ENCODE measurements at places on chromosomes 2 and 18.
A peak's percentile ranks its signal among the peaks of the same experiment; 100 is the strongest.

- no peak for DNase-seq
Measured at GRCh38 chr18:10689236-10690034, 163.6 kb downstream of the NAPG start.

GRCh38 chr18:10135302-10135926 lies 221.6 kb downstream of the VAPA start:
- no peak for DNase-seq

GRCh38 chr2:239193401-239193811 lies 207.4 kb downstream of the HDAC4 start:
- no peak for DNase-seq

GRCh38 chr2:196586511-196586991 lies 53.0 kb upstream of the CCDC150 start:
- peak; percentile 25 for DNase-seq

- no peak for DNase-seq
Measured at GRCh38 chr2:136715146-136715545, 50.2 kb upstream of the THSD7B start.

- no peak for DNase-seq
Measured at GRCh38 chr2:240451791-240452461, 16.5 kb downstream of the GPC1 start.

GRCh38 chr18:365651-366050 lies 97.8 kb upstream of the THOC1 start:
- no peak for DNase-seq

- no peak for DNase-seq
Measured at GRCh38 chr2:66134138-66134701, 300.7 kb upstream of the MEIS1 start.

- peak; percentile 50 for DNase-seq
Measured at GRCh38 chr2:68766376-68766845, 31.8 kb downstream of the ARHGAP25 start.

DNA sequence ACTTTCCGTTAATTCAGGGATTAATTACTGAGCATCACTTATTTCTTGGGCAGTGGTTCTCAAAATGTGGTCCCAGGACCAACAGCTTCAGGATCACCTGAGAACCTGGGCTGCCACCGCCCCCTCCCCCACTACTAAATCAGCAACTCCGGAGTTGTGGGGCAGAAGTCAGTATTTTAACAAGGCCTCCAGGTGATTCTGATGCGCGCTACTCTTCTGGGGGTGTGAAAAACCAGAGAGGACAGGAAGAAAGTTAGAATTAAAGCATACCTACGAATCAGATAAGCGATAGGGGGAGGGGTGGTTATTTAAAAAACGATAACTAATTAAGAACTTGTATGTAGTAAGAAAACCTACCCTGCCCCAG lies 319 bp downstream of the ZSCAN30 start:
- DNase-seq: no peak

GRCh38 chr2:28683100-28683706 lies 68.4 kb upstream of the PPP1CB start:
- DNase-seq: no peak

DNA sequence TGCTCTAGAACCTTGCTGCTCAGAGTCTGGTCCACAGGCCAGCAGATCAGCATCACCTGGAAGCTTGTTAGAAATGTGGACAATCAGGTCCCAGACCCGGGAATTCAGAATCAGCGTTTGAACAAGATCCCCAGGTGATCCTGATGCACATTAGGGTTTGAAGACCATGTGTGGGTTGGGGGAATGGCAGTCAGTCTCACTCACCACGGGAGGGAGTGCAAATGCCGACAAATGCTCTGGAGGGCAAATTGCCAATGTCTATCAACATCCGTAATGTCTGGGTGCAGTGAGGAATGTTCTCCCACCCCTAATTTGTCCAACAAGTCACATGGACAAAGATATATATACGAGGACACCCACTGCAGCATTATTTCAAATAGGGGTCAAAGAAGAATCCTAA lies 34.5 kb downstream of the INPP5D start:
- DNase-seq: no peak

- DNase-seq: no peak
Measured at GRCh38 chr18:73124175-73124574, 256.4 kb upstream of the NETO1 start.

- no peak for DNase-seq
Measured at GRCh38 chr2:170455617-170456426, 259.3 kb upstream of the SP5 start.

DNA sequence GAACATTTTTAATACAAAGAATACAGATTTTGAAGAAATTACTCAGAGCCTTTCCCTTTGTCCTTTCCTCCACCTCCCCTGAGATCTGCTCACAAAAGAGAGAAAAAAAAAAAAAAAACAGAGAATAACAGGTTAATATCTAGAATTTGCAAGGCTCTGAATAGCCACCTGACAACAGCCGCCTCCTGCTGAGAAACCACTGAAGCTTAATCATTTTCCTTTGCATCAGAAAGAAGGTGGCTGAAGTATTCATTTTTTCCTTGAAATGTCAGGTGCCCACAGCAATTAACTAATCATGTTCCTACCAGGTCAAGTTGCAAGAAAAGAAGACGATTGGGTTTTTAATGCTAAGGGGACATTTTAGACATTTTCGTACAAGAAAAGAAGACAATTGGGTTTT lies 21.2 kb downstream of the CNTNAP5 start:
- no peak for DNase-seq

DNA sequence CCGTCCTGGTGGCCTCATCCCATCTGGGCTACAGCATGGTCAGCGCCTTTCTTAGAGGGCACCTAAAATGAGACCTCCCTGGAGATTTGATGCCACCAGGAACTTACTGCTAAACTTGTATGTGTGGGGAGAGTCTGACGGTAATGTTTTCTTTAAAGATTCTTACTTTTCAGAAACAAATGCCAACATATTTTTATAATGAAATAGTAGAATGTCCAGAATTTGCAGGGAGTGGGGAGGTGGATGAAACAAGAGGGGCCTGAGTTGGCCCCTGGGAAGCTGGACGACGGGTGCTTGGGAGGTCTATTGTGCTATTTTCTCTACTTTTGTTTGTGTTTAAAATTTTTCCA lies 118.8 kb upstream of the CTDP1 start:
- DNase-seq: no peak

DNA sequence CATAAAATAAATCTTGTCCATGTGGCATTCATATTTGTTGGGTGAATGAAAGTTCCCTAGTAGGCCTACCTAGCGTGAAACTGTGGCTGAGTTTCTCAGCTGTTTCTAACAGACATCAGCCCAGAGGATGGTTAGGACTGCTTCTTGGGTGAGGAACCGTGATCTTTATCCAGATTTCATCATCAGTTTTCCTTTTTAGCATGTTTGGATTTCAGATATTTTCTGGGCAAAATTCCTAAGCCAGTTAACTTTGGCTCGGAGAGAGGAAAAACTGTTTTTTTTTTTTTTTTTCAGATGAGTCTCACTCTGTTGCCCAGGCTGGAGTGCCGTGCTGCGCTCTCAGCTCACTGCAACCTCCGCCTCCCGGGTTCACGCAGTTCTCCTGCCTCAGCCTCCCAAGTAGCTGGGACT lies 53.5 kb downstream of the DGKD start:
- no peak for DNase-seq

GRCh38 chr2:126664234-126664633 lies 8.3 kb downstream of the GYPC start:
- no peak for DNase-seq

- DNase-seq: no peak
Measured at GRCh38 chr2:191863988-191864387, 17.1 kb upstream of the CAVIN2 start.

DNA sequence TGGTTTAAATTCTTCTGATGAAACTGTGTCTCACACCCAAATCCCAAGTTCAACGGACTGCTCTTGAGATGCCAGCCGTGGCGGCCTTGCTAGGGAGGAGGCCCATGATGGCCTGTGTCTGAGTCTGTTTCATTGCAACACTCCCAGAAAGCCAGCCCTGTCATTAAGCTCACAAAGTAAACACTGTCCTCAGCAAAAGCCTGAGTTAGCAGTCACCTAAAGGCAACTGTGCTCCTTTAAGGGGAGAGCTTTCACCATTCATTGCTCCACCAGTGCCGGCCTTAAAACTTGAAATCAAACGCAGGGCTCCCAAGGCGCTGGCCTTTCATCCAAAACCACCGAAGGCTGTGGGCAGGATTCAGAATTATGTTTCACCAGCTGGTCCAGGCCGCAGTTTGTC lies 42.5 kb upstream of the PPP1CB start:
- no peak for DNase-seq

- no peak for DNase-seq
Measured at GRCh38 chr2:108614043-108614545, 79.8 kb downstream of the LIMS1 start.

DNA sequence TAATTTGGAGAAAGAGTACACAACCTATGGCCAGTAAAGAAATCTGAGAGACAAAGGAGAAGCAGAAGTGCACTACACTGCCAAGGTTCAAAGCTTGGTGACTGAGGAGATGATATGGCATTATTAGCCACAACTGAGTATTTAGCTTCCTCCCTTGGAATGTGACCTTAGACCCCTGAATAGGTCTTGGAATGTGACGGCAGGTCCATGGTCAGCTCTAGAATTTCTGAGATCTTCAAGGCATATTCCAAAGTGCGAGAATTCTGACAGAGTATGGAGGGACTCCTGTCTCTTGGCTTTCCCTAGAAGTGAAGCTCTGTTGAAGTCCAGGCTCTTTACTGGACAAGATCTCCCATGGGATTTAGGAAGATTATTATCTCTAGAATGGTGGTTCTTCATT lies 130.0 kb upstream of the FN1 start:
- no peak for DNase-seq

DNA sequence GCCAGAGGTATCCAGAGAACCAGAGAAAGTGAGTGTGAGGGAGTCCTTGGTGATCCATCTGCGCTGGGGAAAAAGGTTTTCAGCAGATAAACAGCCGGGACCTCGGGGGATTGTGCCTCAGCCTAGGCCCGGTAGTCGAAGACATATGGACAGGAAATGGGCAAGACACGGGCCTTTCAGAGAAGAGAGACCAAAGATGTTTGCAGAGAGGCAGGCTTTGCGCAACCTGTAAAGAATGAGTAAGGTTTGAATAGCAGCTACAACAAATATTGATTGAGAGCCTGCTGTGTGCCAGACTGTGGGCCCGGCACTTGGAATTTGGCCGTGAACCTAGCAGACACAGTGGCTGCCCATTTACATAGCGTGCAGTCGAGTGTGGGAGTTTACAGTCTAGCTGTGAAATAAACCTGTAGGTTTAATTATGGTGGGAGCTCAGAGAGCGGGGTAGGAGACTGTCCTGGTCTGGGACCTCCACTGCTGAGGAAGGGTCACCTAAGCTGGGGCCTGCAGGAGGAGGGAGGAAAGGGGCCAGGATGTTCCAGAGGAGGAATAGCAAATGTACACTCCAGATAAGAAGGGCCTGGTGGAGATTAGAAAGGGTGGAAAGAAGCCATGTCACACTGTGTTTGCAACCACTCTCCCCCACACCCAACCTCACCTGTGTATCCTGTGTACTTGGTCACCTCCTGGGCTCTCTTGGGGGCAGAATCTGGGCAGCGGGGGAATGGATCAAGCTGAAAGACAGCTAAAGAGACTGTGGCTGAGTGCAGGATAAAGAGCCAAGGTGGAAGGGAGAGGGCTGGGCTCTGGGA lies 3.0 kb downstream of the SH2D6 start:
- DNase-seq: no peak

DNA sequence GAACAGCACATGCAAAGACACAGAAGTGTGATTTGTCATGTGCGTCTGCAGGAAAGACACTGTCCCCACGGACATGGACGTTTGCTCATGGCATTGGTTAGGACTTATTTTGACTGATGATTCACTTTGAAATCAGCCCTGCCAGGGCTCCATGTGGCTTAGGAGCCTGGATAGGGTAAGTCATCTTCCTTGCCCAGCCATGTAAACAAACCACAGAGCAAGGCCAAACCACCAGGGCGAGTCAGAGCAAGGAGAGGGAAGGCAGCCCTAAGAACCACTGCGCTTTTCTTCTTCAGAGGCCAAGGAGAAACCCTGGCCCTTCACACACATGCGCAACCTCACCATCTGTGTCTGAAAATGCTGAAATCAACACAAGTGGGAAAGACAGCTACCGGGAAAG lies 88.8 kb downstream of the GFPT1 start:
- no peak for DNase-seq

DNA sequence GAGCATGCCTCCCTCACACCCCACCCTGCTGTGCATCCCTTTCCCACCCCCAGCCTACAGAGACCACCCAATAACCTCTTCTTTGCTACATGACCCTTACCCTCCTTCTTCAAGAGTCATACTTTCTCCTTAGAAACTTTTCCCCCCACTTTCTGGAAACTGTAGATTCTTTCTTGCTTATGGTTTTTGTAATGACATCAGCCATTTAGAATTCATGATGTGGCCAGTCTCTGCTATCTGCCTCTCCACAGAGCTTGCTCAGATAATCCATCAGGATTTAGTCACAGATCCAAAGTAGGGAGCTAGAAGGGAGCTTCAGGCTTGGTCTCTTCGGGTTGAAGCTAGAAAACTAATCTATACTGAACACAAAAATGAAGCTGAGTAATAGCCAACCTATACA lies 36.5 kb downstream of the GALM start:
- no peak for DNase-seq

- DNase-seq: peak; percentile 59
Measured at GRCh38 chr18:59837586-59837985, 62.2 kb upstream of the PMAIP1 start.

GRCh38 chr2:235709969-235710879 lies 216.4 kb downstream of the AGAP1 start:
- DNase-seq: no peak

- no peak for DNase-seq
Measured at GRCh38 chr2:63027220-63027619, 23.4 kb upstream of the OTX1 start.

- DNase-seq: no peak
Measured at GRCh38 chr18:36464126-36464651, 166.7 kb downstream of the FHOD3 start.

- no peak for DNase-seq
Measured at GRCh38 chr2:195333869-195334268, 323.2 kb upstream of the SLC39A10 start.

- no peak for DNase-seq
Measured at GRCh38 chr2:219731173-219731572, 103.7 kb downstream of the SLC4A3 start.

GRCh38 chr18:55582325-55582724 lies 5.7 kb downstream of the TCF4 start:
- no peak for DNase-seq

GRCh38 chr2:132750606-132751005 lies 80.6 kb upstream of the LYPD1 start:
- DNase-seq: no peak

GRCh38 chr18:3010086-3010485 lies 2.9 kb downstream of the LPIN2 start:
- DNase-seq: no peak

DNA sequence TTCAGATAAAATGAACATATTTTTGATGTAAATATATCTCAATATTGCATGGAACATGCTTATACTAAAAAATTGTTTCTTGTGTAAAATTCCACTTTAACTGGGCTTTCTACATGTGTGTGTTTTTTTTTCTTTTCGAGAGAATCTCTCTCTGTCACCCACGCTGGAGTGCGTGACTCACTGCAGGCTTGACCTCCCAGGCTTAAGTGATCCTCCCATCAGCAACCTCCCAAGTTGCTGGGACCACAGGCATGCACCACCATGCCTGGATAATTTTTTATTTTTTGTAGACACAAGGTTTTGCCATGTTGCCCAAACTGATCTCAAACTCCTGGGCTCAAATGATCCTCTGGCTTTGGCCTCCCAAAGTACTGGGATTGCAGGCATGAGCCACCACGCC lies 254.6 kb downstream of the LOXHD1 start:
- no peak for DNase-seq

Measured in T-helper 1 cell (primary cell).